ENCODE measurements at places on chromosomes 16 and 17.
A peak's percentile ranks its signal among the peaks of the same experiment; 100 is the strongest.

- no peak for DNase-seq
These were observed 18.6 kb upstream of the SPN start for GRCh38 chr16:29644338-29644857.

GRCh38 chr16:1158456-1159324 is 5.8 kb downstream of the CACNA1H start:
- DNase-seq = no peak

DNA sequence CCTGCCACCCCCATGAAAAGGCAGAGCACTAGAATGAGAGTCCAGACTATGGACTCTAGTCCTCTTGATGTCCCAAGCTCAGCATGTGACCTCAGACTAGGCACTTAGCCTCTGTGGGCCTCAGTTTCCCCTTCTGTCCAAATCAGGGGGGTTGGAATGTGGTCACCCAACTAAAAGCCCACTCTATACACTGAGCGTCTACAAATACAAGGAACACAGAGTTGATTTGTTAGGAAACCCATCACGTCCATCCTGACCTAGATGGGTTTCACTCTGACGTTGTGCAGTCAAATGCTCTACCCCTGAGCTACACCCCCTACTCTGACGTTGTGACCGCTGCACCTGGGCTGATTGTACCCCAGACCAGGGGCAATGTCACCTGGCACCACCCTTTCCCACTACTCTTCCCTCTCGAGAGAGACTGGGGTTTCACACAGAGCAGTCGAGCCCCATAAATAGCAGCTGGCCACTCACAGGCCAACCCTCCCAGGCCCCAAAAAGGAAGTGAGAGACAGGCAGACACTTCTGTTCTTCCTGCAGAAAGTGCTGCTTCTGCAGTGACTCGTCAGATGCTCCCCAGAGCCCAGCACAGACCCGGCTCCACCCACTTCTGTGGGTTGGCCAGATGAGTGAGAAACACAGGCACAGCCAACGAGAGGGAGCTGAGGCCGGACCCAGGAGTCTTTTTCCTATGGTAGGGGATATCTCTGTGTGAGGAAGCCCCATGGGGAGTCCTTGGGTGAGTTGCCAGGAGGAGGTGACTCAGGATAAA is 16.1 kb upstream of the TNFRSF13B start:
- peak; percentile 49 for DNase-seq

DNA sequence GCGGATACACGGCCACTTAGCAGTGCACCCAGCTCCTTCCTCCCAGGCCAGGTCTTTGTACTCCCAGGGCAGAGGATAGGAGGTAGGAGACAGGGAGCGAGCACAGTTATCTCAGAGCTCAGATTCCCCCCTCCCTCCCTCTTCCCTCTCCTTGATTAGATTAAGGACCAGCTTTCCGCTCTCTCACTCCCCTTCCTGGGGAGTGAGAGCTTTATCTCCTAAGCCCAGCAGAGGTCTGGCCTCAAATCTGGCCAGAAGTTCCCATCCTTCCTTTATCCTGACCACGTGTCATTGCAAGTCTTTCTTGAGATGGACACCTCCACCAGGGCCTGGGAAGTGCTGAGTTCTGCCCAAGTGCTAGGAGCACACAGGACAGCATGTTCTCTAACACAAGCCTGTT is 5.1 kb downstream of the ARL4D start:
- no peak for DNase-seq

- no peak for DNase-seq
These were observed 8.5 kb downstream of the EFCAB3 start for GRCh38 chr17:62388856-62389255.
